ENCODE measurements at places on chromosomes 6 and 20.

DNA sequence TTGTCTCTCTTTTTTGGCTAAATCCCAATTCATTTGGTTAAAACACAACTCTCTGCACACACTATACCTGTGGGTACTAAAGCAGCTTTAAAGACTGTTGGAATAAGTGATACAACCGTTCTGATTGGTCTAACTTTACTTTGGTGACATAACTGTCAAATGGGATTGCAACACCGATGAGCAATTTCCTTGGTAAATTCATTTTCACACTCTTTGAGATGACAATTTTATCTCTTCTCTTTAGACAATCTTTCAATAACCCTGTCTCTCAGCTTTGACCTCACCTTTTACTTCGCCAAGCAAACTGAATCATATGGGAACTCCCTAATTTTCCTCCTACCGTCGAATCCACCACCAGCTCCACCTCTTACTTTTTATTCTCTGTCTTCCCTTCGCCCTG is 60.8 kb downstream of the ECT2L start:
- DNase-seq, result no peak

GRCh38 chr20:3797592-3798372 is 1.7 kb downstream of the CDC25B start:
- DNase-seq, result peak; percentile 41

DNA sequence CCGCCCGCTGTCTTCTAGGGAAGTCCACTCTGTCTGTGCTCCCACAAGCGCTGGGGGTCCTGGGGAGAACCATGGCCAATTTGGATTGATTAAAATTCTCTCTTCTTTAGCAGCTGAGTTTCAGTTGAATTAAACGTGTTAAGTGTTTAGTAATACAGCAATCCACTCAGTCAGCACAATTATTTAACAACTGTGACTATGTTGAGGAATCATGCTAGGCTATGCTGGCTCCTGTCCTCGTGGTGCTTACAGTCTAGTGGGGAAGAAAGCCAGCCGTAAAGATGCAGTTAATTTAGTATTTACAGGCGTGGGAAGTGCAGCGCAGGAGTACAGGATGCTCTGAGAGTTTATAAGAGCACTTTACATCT is 88.9 kb upstream of the FOXP4 start:
- DNase-seq, result no peak

GRCh38 chr20:47521059-47521808 is 19.5 kb downstream of the NCOA3 start:
- DNase-seq, result no peak

DNA sequence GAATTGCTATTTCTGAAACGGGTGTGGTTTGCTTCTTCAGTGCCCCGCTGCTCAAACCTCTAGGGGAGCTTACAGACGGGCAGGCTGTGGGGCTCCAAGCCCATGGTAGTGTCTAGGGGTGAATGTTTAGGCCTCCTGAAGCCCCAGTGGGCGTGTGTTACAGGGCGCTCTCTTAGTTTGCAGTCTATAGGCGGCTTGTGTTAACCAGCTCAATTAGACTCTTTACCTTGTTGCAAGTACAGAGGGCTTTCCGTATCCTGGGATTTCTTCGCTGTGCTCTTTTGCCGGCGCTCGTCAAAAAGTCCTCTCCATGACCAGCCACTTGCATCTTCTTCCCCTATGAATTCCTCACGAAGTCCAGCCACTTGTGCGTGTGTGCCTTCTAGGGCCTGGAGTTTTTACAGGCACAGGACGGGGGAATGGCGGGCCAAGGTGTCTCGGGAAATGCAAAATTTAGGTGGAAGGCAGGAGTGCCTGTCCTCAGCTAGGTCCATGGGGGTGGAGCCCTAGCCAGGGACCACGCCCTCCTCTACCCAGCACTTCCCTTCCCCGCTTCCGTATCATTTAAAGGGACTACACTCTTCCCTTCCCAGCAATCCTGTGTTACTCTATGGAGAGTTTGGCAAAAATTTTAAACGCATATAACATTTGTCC is 94.5 kb downstream of the HTR1B start:
- DNase-seq, result no peak

DNA sequence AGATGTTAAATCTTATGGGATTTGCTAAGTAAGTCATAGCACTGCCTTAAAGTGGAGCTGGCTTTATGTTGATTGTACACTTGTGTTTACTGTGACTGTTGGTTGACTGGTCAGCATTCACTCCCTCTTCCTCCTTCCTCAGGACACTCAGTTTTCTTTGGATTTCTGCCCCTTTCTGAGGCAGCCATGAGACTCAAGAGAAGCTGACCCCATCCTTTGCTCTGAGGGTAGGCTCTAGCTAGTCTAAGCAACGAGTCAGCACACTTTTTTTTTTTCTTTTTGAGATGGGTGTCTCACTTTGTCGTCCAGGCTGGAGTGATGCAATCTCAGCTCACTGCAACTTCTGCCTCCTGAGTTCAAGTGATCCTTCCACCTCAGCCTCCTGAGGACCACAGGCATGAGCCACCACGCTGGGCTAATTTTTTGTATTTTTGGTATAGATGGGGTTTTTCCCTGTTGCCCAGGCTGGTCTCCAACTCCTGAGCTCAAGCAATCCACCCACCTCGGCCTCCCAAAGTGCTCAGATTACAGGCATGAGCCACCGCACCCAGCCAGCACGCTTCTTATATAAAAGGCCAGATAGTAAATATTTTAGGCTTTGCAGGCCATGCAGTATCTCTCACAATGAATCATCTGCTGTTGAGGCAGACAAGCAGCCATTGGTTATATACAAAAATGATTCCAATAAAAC is 191.4 kb downstream of the NFATC2 start:
- no peak for DNase-seq

- DNase-seq, result no peak
These were observed 120.6 kb downstream of the TBX18 start for GRCh38 chr6:84643778-84644177.

DNA sequence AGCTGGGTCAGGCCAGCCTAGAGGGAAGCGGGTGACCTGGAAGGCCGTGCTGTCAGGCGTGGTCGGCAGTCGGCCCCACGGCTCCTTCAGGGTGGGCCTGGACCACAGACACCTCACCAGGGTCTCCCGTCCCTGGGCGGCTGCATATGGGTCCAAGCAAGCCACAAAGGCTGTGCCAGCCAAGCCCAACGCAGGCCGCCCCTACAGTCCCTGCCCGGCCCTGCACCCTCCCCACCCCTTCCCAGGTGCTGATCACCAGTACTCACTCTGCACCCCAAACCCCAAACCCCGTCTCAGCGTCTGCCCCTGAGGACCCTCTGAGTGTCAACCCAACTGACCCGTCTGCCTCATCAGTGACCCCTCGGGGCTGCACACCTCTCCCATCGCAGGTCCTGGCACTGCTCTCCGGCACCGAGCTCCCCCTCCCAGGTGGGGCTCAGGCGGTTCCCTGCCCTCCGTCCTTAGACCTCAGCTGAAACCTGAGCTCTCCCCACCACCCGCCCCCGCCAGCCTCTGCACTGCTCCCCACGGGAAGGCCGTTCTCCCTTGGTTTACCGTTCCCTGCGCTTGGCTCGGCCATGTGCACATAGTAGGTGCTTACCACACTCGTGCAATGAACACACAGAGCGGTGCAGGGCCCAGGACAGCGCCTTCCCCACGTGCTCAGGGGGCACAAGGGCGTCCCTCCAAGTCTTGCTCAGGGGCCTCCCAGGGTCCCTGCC is 1.5 kb upstream of the PPDPF start:
- DNase-seq, result no peak

- no peak for DNase-seq
These were observed at the start of gene IL17A for GRCh38 chr6:52186075-52186474. Gene IL17A (plus strand): TSS chr6:52186375. CDS start chr6:52186432, 57 bp downstream.

DNA sequence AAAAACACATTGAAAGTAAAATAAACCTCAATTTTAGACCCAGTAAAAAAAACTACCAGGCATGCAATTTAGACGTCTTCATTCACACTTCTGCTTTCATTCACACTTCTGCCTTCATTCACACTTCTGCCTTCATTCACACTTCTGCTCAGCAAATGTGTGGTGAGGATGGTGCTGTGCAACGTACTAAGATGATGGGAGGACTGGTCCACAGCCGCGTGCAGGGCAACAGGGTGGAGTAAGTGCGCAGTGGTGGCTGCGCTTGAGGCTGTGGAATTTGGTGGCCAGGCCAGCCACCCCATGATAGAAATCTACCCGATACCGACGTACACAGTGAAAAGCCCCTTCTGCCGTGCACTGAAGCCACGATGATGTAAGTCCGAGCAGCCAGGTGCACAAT is 114.3 kb upstream of the CD93 start:
- DNase-seq, result no peak

DNA sequence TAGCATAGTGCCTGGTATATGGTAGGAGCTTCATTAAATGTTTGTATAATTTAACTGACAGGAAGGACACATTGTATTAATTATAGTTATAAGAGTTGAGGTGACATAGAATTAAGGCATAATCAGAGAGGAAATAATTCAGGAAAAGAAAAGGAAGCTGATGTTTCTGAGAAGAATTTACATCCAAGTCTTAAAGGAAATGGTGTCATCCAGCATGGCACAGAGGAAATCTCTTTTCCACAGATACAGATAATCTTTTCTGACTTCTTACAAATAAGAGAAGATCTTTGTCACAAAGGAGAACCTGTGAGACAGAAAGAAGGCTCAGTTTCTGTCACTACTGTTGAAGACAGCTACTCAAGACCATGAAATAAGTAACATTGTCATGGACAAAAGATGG is 222.5 kb downstream of the GJA1 start:
- no peak for DNase-seq

DNA sequence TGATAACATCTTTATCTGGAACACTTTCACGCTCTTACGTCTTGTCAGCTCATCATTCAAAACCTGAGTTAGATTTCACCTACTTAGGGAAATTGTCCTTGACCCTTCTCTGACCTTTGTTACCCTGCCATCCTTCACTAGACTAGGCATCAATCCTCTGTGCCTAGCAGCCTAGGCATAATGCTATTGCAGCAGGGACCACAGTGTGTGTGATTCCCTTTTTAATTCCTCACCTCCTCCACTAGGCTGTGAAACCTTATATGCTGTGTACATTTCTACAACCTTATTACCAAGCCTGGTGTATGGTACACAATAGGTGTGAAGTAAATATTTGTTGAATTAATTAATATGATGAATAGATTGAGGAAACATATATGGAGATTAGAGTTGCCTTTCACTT is 66.7 kb upstream of the DEFB112 start:
- no peak for DNase-seq

Measured in stimulated activated CD4-positive, alpha-beta T cell treated with anti-CD3 and anti-CD28 coated beads, Interleukin-4, amount 100 ng/mL, for 48 hours (primary cell).